ENCODE measurements at places on chromosomes 5 and 9.

GRCh38 chr5:175394601-175395000, 49.4 kb downstream of the DRD1 start:
- no peak for DNase-seq

DNA sequence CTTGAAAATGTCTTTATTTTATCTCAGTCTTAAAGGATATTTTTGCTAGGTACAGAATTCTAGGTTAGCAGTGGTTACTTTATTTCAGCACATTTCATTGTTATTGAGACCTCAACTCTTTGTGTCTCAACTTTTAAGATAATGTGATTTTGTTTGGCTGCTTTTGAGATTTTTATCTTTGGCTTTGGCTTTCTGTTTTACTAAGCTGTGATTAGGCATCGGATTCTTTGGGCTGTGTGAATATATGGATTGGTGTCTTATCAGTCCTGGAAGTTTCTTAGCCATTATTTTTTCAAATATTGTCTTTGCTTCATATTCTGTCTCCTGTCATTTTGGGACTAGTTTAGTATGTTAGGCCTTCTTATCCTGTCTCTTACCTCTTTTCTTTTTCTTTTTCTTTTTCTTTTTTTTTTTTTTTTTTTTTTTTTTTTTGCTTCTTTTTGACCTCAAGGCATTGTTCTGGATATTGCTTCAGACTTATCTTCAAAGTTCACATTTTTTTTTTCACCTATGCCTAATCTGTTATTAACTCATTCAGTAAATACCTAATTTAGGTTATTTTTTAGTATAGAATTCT, 20.1 kb upstream of the APC start:
- no peak for DNase-seq

DNA sequence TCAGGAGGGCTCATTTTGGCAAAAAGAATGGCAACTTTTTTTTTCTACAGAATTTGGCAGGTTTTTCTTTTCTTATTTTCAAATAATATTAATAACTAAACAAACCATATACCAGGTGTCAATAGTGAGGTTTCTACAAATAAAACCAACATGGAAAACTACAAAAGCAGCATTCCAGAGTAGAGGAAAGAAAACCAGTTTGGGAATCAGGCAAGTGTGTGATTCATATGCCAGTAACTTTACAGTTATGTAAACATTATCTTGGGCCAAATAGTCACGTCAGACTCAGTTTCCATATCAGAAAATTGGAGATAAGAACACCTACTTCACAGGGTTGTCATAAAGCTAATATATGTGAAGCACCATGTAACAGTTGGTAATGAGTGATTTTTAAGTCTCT, 51.7 kb downstream of the FBXW11 start:
- DNase-seq = no peak

DNA sequence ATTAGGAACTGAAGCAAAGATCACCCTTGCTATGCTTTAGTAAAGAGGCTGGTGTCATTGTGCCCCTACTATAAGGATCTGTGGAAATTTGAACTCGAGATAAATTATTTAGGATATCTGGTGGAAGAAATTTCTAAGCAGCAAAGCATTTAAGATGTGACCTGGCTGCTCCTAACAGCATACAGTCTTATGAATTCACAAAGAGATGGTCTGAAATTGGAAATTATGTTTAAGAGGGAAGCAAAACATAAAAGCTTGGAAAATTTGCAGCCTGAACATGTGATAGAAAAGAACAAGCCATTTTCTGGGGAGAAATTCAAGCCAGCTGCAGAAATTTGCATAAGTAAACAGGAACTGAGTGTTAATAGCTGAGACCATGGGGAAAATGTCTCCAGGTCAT, 223.7 kb downstream of the FBXO4 start:
- no peak for DNase-seq

- no peak for DNase-seq
Measured at GRCh38 chr9:129694243-129694646, 28.8 kb downstream of the PRRX2 start.

DNA sequence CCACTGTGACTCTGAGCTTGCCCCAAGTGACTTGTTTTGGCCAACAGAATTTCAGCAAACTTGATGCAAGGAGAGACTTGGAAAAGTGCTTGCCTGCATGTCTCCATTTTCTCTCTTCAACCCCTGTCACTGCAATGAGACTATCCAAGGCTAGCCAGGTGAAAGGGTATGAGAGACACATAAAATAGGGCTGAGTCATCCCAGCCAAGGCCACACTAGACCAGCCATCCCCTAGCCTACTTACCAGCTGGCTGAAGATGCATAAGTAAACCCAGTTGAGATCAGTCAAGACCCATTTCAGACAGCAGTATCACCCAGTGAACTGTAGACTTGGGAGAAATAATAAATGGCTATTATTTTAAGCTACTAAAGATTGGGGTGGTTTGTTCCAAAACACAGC, 52.9 kb upstream of the VLDLR start:
- no peak for DNase-seq

DNA sequence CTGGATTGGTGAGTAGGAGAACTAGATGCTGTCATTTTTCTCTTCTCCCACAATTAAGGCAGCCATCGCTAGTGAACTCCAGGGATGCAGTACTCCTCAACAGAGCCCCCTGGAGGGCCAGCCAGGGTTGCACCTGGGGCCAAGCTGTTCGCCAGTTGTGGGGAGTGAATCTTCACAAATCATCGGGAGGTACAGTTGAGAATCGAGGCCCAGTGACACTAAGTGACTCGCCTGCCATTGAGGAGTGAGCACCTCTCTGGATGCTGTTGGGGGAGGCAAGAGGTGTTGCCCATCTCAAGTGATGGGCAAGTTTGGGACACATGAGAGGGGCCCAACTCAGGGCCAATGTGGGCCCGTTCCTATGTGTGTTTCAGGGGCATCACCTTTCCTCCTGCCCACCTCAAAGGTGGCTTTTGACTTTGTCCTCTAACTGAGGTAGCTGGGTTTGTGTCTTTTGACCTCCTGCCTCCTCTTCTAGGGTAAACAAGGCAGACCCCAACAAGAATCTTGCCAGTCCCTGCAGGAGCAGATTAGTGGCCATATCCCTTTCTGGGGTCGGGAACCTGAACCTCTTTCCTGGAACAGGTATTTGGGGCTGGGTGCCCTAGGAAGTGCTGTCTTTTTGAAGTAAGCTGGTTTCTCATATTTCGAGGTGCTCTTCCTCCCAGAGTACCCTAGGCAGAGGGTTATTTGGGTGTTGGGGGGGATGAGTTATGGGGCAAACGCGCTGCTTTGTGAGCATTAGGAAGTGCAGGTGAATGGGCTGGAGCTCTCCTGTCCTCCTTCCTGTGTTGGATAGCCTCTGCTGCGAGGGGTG, 181.2 kb downstream of the MACROH2A1 start:
- peak; percentile 42 for DNase-seq

DNA sequence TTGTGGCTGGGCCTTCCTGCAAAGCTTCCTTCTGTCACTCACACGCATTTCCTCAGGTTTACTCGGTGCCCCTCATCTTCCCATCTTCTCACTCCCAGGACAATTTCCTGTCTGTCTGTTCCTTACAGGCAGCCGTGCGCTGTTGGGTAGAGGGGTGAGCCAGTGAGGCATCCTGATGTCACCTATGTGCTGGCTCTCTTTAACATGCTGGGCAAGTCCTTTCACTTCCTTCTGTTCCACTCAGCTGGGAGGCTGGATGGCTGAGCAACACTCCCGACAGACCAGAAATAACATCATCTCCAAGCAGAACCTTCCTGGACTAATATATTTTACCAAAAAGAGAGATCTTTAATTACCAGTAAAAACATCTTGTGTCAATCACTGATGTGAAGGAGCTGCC, 103.0 kb downstream of the HSD17B3 start:
- DNase-seq = no peak

DNA sequence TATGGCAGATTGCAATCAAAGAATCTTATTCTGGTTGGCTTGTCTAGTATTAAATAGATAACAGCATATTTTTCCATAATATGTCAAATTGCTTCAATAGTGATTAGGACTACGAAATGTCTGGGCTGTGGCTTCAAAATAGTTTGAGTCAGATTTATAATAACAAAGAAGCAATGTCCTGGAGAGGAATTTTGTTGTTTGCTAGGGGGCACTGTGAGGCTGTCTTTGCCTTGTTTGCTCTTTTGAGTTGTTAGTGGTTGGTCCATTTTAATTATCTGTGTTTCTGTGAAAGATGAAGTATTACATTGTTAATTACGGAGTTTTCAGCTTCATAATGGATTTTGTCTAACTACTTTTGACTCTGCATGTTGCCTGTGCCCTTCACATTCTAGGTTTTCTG, 713.6 kb downstream of the TLE4 start:
- no peak for DNase-seq

DNA sequence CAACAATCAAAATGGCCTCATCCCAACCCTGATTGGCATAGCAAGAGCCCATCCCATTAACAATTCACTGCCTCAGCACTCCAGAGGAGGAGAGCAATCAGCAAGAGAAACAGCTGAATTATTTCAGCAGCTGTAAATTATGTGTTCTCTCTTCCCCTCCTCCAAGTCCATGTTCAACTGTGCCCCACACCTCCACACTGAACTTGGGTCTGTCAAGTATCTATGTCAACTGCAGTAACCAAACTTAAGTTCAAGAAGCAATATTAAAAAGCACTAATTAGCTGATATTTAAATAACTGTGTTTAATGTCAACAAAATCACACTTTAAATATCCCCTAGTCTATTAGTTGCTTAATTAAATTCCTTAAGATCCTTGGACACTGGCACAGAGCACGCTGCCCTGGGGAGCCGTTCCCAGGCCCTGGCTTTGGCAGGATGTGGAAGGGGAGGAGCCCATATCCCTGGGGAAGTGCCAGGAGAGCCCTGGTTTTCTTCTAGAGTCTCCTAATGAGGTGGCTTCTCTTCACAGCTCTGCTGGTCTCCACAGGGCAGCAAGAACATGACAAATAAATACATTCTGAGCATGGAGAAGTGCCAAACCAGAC, 50.6 kb downstream of the SIL1 start:
- DNase-seq = no peak

- no peak for DNase-seq
Measured at GRCh38 chr9:99925541-99925940, 19.1 kb downstream of the STX17 start.

GRCh38 chr5:143434261-143435209, 31.0 kb upstream of the NR3C1 start:
- no peak for DNase-seq

- no peak for DNase-seq
Measured at GRCh38 chr9:114895521-114895991, 34.8 kb downstream of the TNFSF8 start.

GRCh38 chr5:3394891-3395599, 200.6 kb upstream of the IRX1 start:
- peak; percentile 78 for DNase-seq

GRCh38 chr9:116260531-116260930, 106.9 kb downstream of the PAPPA start:
- DNase-seq = no peak

DNA sequence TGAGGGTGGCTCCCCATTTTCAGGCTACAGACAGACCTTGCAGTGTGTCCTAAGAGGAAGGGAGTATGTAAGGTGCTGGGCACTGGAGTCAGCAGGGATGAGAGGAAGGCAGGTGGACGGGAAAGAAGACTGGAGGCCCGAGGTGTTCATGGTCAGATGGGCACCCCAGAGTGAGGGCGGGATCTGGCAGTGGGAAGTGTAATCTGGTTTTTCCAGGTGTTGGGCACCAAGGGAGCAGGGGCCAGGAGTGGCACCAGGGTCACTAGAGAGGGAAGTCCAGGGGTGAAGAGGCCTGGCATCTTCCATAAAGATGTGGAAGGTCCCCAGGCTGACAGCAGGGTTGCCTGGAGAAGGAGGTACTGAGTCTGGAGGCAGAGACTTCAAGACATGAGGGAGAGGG, 29.7 kb downstream of the PITX1 start:
- no peak for DNase-seq

GRCh38 chr9:132669698-132670456, at the start of gene DDX31:
Gene DDX31 (minus strand): TSS chr9:132669983. CDS start chr9:132669934, 49 bp downstream.
- DNase-seq = peak; percentile 93

DNA sequence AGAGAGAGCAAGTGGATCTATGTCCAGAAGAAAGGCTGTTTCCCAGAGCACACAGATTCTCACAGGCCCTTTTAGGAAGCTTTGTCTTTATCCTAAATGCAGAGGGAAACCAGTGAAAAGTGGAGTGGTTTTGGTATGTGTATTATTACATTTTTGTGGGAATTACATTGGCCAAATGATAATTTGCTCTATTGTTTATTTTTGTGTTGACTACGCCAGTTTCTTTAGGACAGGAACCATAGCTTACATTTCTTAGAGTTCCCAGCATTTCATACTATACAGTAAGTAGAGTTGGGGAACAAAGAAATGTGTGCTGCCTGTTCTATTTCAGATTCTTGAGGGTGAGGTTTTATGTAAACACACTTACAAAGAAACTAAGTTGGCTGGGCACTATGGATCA, 29.4 kb upstream of the SPATA31D4 start:
- DNase-seq = no peak

DNA sequence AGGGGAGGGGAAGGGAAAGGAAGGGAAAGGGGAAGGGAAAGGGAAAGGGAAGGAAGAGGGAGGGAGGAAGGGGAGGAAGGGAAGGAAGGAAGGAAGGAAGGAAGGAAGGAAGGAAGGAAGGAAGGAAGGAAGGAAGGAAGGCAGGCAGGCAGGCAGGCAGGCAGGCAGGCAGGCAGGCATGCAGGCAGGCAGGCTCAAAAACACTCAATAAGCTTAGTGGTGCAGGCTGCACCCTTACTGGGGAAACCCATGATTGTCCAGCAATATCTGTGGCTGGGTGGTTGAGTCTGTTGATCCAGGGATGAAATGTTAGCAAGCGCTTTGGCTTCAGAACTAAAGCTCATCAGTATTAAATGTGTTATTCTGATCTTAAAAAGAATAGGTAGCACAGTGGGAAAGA, 145.6 kb downstream of the LPAR1 start:
- no peak for DNase-seq

- no peak for DNase-seq
Measured at GRCh38 chr5:50888751-50889150, 222.3 kb downstream of the PARP8 start.

- DNase-seq = no peak
Measured at GRCh38 chr5:31682851-31683250, 43.9 kb downstream of the PDZD2 start.

DNA sequence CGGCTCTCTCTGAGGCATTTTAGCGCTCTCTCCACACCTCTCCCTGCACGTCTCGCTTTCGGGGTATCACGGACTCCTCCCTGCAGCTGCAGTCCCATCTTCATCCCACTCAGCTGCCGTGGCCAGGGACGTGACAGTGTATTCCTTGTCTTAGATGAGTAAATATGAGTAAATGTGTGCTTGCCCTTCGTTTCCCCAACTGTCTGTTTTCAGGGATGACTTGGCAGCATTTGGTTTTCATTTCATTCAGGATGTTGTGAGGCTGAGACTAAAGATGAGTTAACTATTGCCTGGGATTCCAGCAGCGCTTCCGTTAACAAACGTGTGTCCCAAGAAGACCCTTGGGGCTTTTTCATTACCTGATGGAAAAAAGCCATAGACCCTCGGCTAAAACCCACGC, 29.5 kb downstream of the GDNF start:
- DNase-seq = no peak

GRCh38 chr5:149490599-149491485, 60.4 kb downstream of the CSNK1A1 start:
- DNase-seq = no peak

DNA sequence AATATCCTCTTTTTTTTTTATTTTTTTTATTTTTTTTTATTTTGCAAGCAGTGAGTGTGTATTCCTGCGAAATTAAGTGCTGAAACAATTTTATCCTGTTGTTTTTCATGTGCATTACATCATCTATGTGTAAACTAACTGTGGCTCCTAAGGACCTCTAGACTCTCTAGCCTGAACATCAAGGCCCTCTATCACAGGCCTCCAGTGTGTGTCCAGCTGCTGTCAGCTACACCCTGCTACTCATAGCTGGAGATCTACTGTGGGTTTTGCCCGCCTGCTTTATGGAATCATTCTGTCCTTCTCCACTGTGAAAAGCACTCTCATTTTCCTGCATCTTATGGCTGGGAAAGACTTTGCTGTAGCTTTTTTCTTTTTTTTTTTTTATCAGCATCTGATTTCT, 157.8 kb downstream of the KCTD16 start:
- no peak for DNase-seq
